Suprapubic skin (tissue), 4 donors: ENCODE measurements at places on chromosomes 1 and 21.
A peak's percentile ranks its signal among the peaks of the same experiment; 100 is the strongest.

GRCh38 chr1:20058531-20058930 lies 11.5 kb upstream of the PLA2G5 start:
- peaks cover 7% of the 10 kb centered on the region for H3K4me1 ChIP-seq
- H3K36me3 ChIP-seq = no peaks in the 10 kb centered on the region
- peaks cover 7% of the 10 kb centered on the region for H3K27me3 ChIP-seq
- no peak overlapping the region for H3K4me3 ChIP-seq

DNA sequence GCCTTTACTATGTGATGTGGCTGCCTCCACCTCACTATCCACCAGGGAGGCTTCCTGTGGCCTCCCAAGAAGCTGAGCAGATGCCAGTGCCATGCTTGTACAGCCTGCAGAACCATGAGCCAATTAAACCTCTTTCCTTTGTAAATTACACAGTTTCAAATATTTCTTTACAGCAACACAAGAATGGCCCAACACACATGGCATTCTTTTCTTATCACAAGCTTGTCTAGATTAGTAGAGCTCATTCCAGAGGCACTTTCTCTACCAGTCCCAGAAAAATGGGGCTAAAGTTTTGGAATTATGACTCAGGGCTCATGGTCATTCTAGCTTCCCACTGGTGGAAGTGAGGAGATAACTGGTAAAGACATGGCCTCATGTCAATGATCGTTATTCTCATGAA lies 655.2 kb downstream of the LMO4 start:
- no peak overlapping the region for H3K27ac ChIP-seq
- H3K4me3 ChIP-seq = no peak overlapping the region

- H3K36me3 ChIP-seq = peaks cover 36% of the 10 kb centered on the region
- H3K4me3 ChIP-seq = no peak overlapping the region
- no peak for DNase-seq
- H3K27ac ChIP-seq = no peak overlapping the region
- H3K4me1 ChIP-seq = peaks cover 7% of the 10 kb centered on the region
- H3K27me3 ChIP-seq = no peaks in the 10 kb centered on the region
Observed at GRCh38 chr1:32859915-32860314, 10.8 kb downstream of the FNDC5 start.

- H3K27me3 ChIP-seq = peaks cover 71% of the 10 kb centered on the region
- no peaks in the 10 kb centered on the region for H3K4me1 ChIP-seq
- H3K4me3 ChIP-seq = no peak overlapping the region
Observed at GRCh38 chr1:29962831-29963247, 726.5 kb downstream of the PTPRU start.

DNA sequence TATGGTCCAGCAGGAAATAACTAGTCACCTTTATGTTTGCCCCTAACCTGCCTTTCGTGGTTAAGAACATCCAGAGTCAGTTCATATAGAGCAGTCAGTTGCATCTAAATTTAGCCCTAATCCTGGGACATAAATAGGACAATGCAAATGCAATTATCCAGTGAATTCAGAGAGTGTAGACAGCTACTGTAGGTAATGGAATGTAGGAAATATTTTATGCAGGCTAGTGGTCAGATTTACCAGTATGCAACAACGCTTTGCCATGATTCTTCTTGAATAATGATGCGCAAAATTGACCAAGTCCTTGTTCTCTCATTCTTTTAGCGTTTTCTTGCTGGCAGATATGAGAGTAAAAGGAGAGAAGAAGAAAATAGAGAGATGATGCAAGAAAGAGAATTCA lies 165.4 kb downstream of the LMX1A start:
- H3K4me1 ChIP-seq = no peaks in the 10 kb centered on the region
- H3K27me3 ChIP-seq = no peaks in the 10 kb centered on the region
- no peak for DNase-seq

DNA sequence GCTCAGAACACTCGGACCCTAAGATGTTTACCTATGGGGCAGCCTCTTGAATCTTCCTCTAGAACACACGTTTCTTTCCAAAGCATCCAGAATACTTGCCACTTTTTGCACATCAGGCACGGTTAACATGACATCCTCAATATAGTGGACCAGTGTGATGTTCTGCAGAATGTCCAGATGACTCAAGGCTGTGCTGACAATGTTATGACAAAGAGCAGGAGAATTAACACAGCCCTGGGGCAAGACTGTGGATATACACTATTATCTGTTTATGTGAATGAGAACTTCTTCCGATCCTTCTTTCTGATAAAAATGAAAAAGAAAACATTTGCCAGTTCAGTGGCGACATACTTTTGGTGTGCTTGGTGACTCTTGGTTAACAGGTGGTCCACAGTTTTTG lies 154.3 kb downstream of the PDE4B start:
- H3K36me3 ChIP-seq = no peaks in the 10 kb centered on the region
- H3K4me1 ChIP-seq = no peaks in the 10 kb centered on the region
- H3K4me3 ChIP-seq = no peak overlapping the region
- no peaks in the 10 kb centered on the region for H3K27me3 ChIP-seq
- DNase-seq = no peak
- H3K27ac ChIP-seq = no peak overlapping the region

GRCh38 chr1:212975111-212975918 lies 25.0 kb downstream of the VASH2 start:
- no peak for DNase-seq
- H3K4me1 ChIP-seq = no peaks in the 10 kb centered on the region
- H3K27me3 ChIP-seq = no peaks in the 10 kb centered on the region
- no peak overlapping the region for H3K4me3 ChIP-seq
- H3K27ac ChIP-seq = no peak overlapping the region

GRCh38 chr1:243850202-243850451 lies at the start of gene AKT3:
TSS of gene AKT3 (minus strand) at chr1:243850243. CDS start at chr1:243843170, 7,073 bp downstream.
- DNase-seq = peak; percentile 89
- H3K36me3 ChIP-seq = no peaks in the 10 kb centered on the region
- H3K27me3 ChIP-seq = peaks cover 20% of the 10 kb centered on the region
- H3K4me1 ChIP-seq = peaks cover 24% of the 10 kb centered on the region
- peak within 1 kb of the TSS; percentile 92 for H3K4me3 ChIP-seq

- no peak for DNase-seq
- H3K27ac ChIP-seq = no peak overlapping the region
- no peaks in the 10 kb centered on the region for H3K36me3 ChIP-seq
- no peaks in the 10 kb centered on the region for H3K27me3 ChIP-seq
Observed at GRCh38 chr21:28380241-28380640, 612.4 kb downstream of the LTN1 start.

- no peak overlapping the region for H3K4me3 ChIP-seq
- H3K36me3 ChIP-seq = no peaks in the 10 kb centered on the region
- no peaks in the 10 kb centered on the region for H3K27me3 ChIP-seq
Observed at GRCh38 chr1:208681878-208682663, 437.9 kb upstream of the PLXNA2 start.

DNA sequence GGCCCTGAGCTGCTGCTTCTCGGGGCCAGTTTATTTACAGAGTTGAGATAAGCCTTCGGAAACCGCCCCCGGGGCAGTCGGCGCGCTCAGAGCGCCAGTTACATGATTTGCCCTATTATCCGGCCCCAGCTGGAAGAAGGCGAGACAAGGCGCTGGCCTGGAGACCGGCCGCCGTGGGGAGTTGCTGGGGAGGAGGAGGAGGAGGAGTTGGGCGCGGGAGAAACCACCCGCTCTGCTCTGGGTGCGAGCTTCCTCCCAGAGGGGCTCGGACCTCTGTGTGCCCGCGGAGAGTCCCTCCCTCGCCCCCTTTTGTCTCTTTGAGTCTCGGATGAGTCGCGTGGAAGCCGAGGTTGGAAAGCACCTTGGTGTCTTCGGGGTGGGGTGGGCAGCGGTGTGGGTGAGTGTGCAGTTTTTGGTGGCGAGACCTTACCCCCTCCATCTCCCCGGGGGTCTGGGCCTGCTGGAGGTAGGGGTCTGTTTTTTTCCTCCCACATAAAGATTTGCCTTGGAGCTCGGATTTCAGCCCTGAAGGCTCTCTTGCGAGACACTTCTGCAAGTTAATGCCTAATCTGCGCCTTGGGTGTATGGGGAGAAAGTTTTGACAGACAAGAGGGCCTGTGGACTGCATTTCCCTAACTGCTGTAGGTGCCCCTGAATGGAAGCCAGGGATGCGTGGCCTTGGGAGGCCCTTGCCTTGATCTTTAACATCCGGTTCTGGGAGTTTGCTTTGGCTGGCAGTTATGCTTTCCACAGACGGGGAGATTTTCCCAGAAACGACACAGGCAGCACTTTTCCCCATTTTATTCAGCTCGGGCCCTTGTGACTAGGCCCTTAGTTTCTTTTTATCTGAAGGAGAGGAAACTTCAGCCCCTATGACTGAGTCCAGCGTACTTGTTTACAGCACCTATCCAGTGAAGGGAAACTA lies 80.0 kb downstream of the NDUFS5 start:
- peak; percentile 71 for DNase-seq
- no peaks in the 10 kb centered on the region for H3K36me3 ChIP-seq
- H3K4me3 ChIP-seq = peak overlapping the region; percentile 98
- peaks cover 71% of the 10 kb centered on the region for H3K4me1 ChIP-seq

- no peak for DNase-seq
- H3K4me3 ChIP-seq = no peak overlapping the region
- peaks cover 24% of the 10 kb centered on the region for H3K27me3 ChIP-seq
- no peaks in the 10 kb centered on the region for H3K36me3 ChIP-seq
Observed at GRCh38 chr1:30036666-30037065, 686.7 kb downstream of the MATN1 start.

DNA sequence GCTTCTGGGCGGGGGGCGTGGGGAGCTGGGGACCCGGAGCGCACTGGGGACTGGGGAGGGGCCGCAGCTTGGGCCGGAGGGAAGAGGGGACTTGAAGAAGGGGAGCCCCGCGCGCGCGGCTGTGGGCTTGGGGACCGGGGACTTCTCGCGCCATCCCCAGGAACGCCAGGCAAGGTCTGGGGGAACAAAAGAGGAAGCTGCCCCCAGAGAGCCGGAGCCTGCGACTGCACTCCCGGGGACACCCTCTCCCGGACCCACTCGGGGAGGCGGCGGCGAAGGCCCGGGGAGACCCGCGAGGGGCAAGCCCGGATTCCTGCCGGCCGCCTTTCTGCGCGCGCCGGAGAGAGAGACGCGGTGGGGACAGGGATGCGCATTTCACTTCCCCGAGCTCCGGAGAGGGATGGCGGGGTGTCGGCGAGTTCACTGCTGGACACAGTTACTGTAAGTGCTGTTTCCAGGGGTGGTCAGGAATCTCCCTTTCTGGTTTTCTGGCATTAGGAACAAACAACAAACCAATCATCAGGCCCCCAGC lies 732 bp downstream of the ABCG1 start:
- H3K27ac ChIP-seq = peak overlapping the region; percentile 79
- H3K4me3 ChIP-seq = peak overlapping the region; percentile 67
- H3K27me3 ChIP-seq = no peaks in the 10 kb centered on the region
- peaks cover 35% of the 10 kb centered on the region for H3K4me1 ChIP-seq

DNA sequence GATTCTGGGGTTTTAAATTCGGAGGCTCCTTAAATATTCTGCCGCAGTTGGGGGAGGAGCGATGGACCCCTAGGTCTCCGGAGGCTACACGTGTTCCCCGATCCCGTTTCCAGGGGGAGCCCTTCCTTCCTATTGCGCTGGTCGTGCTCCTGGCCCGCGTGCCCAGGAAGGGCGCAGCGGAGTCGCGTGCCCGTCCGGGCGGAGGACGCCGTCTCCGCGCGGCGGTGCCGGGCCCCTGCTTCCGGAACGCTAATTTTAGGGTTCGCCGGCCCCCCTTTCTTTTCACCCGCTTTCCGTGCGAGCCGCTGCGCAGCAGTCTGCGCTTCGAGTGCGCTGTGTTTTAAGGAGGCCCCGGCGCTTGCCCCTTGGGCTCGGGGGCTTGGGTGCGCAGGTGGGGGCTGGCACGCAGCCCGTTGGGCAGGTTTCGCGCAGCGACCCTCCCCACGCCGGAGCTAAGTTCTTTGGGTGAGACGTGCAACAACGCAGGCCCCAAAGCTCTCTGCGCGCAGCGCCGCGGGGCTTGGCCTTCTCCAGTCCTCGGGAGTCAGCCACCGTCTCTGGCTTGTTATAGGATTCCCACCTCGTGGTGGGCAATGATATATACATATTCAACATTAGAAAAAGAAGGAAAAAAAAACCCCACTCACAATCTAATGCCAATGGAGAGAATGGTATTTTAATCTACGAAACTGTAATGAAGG lies 43.5 kb upstream of the DNAJC6 start:
- peak overlapping the region; percentile 60 for H3K4me3 ChIP-seq
- H3K4me1 ChIP-seq = peaks cover 17% of the 10 kb centered on the region
- H3K27me3 ChIP-seq = peaks cover 8% of the 10 kb centered on the region
- H3K36me3 ChIP-seq = no peaks in the 10 kb centered on the region
- DNase-seq = no peak

DNA sequence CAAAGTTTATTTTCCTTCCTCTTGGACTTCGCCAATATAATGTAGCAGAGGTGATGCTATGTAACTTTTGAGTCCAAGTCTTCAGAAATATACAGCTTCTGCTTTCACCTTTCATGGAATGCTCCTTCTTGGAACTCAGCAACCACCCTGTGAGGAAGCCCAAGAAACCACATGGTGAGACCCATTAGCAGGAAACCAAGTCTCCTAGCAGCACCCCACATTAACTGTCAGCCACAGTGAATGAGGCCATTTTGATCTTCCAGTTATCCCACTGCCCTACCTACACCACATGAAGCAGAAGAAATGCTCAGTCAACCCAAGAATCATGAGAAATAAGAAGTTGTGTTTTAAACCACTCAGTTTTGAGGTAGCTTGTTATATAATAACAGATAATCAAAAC lies 58.2 kb downstream of the PAPPA2 start:
- DNase-seq = no peak
- H3K27me3 ChIP-seq = no peaks in the 10 kb centered on the region
- H3K36me3 ChIP-seq = no peaks in the 10 kb centered on the region
- H3K27ac ChIP-seq = no peak overlapping the region

GRCh38 chr21:36879827-36880226 lies 86.6 kb downstream of the HLCS start:
- H3K27ac ChIP-seq = no peak overlapping the region
- no peaks in the 10 kb centered on the region for H3K27me3 ChIP-seq
- no peaks in the 10 kb centered on the region for H3K4me1 ChIP-seq
- no peak for DNase-seq

GRCh38 chr21:29219165-29219770 lies 79.5 kb upstream of the BACH1 start:
- DNase-seq = no peak
- no peaks in the 10 kb centered on the region for H3K27me3 ChIP-seq
- H3K27ac ChIP-seq = no peak overlapping the region
- no peaks in the 10 kb centered on the region for H3K36me3 ChIP-seq
- H3K4me1 ChIP-seq = peaks cover 23% of the 10 kb centered on the region

DNA sequence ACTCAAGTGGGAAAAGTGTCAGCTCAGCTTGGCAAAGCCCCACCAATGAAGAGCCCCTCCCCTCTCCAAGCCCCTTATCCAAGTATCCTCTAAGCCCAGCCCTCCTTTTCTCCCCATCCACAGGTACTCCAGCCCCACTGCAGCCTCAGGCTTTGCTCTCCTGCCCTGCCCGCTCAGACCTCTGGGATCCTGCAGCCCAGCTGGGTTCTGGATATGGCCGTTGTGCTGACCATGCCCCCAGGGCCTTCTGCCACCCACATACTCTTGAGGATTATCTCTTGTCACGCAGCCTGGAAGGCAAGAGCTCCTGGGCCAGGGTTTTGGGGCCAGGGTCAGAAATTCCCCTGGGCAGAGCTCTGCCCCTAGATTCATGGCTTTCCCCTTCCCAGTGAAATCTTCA lies 4.7 kb downstream of the SHISA4 start:
- H3K27me3 ChIP-seq = no peaks in the 10 kb centered on the region
- H3K4me3 ChIP-seq = no peak overlapping the region
- H3K4me1 ChIP-seq = peaks cover 19% of the 10 kb centered on the region
- DNase-seq = no peak

- no peaks in the 10 kb centered on the region for H3K36me3 ChIP-seq
- no peak for DNase-seq
- no peaks in the 10 kb centered on the region for H3K27me3 ChIP-seq
- no peaks in the 10 kb centered on the region for H3K4me1 ChIP-seq
Observed at GRCh38 chr1:114099268-114099667, 54.4 kb downstream of the SYT6 start.

- no peaks in the 10 kb centered on the region for H3K27me3 ChIP-seq
- H3K4me3 ChIP-seq = no peak overlapping the region
- H3K36me3 ChIP-seq = peaks cover 2% of the 10 kb centered on the region
- peaks cover 9% of the 10 kb centered on the region for H3K4me1 ChIP-seq
- H3K27ac ChIP-seq = no peak overlapping the region
- no peak for DNase-seq
Observed at GRCh38 chr21:42580076-42580792, 66.6 kb downstream of the SLC37A1 start.
